ENCODE measurements at places on chromosomes 6 and 20.
A peak's percentile ranks its signal among the peaks of the same experiment; 100 is the strongest.

GRCh38 chr6:22343864-22344263 lies 47.0 kb upstream of the PRL start:
- DNase-seq, result no peak

GRCh38 chr6:22473991-22474682 lies 95.2 kb upstream of the HDGFL1 start:
- no peak for DNase-seq

DNA sequence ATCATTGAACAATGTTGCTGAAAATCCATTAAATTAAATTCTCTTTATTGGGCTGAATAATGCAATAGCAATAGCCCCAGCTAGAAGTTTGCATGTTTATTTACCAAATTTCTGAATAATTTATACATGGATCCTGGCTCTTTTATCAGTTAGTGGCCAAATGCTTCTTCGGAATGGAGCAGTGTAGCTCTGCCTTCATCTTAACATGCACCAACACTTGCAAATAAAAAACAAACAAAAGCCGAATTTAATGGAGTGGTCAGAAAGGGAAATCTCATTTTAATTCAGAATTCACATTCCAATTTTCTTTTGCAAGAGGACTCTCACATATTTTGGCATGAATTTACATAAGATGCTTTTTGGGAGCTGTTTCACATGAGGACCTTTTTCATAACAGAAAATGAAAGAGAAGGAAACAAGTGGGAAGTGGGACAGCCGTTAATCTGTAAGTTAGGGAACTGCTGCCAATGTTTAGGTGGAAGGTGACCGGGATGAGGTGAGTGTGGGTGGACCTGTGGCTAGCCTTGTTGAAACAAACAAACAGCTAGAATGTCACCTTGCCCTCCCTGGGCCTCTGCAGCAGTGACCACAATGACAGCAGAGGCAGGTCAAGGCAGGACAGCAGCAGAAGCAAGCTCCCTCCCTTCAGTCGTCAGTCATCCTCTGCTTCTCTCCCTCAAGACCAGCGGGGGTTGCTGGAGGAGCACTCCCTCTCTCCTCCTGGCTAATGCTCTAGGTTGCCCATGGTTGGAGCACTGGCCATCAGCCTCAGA lies 73.2 kb downstream of the INSM1 start:
- no peak for DNase-seq

- DNase-seq, result no peak
Measured at GRCh38 chr6:139380611-139381010, 6.2 kb upstream of the CITED2 start.

DNA sequence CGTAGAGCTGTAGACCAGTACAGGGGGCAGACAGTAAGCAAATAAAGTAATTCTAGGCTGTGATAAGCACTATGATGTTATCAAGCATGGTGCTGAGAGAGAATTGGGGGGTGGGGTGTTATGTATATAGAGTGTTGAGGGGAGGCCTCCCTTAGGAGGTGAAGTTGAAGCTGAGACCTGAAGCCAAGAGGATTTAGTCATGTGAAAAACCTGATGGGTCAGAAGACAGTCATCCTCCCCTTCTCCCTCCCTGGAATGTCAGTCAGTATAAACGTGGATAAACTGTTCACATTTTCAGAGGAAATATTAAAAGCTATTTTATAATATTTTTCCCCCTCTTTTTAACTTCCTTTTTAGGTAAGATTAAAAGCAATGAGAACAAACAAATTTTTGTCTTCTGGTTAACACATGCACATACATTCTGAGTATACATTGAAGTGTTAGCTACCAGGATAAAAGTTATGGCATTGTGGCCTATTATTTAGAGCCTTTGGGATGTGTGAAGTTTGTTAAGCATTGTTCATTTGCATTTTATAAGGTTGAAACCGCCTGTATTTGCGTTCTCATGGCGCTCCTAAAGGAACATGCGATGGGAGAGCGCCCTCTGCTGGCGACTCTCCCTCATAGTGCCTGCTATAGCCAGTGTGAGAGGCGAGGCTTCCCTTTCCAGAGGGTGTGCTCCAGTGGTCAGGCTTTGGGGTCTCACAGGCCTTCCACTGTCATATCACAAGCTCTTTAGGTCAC lies 35.4 kb upstream of the MAPK13 start:
- DNase-seq, result peak; percentile 72

GRCh38 chr6:26493258-26493657 lies 6.8 kb upstream of the BTN1A1 start:
- DNase-seq, result no peak

- DNase-seq, result no peak
Measured at GRCh38 chr6:46583081-46583480, 69.5 kb downstream of the CYP39A1 start.

- no peak for DNase-seq
Measured at GRCh38 chr6:155066921-155067680, 72.0 kb downstream of the TIAM2 start.

- no peak for DNase-seq
Measured at GRCh38 chr6:37059344-37060194, 54.1 kb downstream of the FGD2 start.

DNA sequence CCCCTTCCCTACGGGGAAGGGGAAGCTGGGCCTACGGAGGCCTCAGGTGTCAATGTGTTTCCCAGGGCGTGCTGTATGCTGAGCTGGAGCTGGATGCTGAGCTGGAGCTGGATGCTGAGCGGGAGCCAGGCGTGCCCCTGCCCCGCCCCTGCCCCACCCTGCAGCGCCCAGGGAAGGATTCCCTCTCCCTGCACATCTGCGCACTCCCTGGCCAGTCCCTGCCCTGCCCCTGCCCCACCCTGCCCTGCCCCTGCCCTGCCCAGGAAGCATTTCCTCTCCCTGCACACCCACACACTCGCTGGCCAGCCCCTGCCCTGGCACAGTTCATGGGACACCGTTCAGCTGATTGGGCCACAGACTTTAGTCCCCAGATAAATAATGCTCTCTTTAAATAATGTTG lies 196.8 kb downstream of the SMOC2 start:
- no peak for DNase-seq

- DNase-seq, result peak; percentile 27
Measured at GRCh38 chr6:148166339-148166968, 176.2 kb upstream of the SASH1 start.

DNA sequence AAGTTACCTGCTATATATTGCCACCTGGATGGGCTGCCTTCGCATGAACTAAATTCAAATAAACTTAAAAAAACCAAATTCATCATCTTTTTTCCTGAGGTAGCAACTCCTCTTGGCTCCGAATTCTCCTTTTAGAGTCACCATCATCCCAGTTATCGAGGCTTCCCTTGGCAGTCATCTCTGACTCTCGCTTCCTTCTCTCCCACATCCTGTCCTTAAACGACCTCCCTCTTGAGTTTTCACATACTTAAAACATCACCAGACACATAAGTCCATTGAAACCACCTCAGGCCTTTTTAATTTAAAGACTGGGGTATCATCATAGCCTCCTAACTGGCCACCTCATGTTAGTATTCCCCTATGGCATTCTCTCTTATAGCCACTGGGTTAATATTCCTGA lies 296.1 kb upstream of the FLRT3 start:
- no peak for DNase-seq

DNA sequence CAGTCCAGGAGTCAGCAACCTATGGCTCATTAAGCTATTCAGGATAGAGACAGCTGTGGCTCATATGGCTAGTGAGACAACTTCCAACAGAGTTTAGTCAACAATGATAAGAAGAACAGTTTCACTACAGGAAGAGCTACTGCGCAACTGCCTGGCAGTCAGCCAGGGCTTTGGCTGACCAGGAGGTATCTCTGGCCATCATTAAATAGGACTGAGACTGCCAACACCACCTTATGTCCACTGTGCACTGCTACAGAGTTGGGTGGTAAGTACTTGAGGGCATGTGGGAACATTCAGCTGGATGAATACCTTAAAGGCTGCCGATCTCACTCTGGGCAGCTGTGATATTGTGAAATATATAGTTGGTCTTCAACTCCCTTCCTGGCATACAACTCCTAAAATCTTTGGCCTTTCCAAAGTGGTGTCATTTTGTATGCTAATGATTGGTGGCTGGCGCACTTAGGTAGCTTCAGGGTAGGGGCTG lies 52.2 kb upstream of the FAM83C start:
- no peak for DNase-seq

- no peak for DNase-seq
Measured at GRCh38 chr6:6918216-6918983, 189.4 kb upstream of the RREB1 start.

DNA sequence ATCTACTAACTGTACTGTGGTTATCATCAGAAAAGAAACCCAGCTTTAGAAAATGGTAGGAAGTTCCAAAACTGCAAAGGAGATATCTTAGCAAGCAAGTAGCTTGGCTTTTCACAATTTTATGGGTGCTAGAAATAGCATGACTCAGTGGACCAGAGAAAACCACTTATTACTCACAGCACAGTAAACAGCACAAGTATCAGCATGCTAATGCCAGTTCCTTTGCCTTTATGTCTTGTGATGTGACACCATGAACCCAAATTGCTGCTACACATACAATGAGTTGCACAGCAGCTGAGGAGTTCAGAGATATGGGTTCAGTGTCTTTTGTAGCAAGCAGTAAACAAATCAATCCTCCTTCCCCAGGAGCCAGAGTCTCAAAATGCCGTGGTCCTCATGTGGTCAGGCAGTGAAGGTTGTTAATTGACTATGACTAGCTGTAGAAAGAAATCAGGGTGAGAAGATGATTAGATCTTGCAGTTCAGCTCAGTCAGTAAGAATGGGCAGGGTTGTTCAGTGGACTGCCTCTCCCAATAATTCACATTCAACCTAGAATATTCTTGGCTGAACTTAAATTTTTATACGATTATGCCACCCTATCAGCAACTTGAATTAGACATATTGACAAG lies 73.3 kb downstream of the OPRM1 start:
- no peak for DNase-seq

- no peak for DNase-seq
Measured at GRCh38 chr20:20548527-20549266, 163.7 kb downstream of the RALGAPA2 start.

GRCh38 chr20:14568701-14569100 lies 231.3 kb upstream of the FLRT3 start:
- DNase-seq, result no peak

DNA sequence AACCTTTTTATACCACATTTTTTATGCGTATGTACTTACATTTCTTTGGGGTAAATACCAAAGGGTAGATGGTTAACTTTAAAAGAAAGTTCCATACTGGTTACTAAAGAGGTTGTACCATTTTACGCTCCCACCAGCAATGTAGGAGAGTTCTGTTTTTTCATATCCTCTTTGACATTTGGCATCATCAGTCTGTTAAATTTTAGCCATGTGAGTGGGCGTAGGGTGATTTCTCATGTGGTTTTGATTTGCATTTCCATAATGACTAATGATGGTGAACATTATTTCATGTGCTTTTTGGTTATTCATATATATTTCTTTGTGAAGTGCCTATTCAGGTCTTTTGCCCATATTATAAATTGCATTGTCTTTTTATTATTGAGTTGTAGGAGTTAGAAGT lies 194.2 kb downstream of the PRL start:
- DNase-seq, result no peak

DNA sequence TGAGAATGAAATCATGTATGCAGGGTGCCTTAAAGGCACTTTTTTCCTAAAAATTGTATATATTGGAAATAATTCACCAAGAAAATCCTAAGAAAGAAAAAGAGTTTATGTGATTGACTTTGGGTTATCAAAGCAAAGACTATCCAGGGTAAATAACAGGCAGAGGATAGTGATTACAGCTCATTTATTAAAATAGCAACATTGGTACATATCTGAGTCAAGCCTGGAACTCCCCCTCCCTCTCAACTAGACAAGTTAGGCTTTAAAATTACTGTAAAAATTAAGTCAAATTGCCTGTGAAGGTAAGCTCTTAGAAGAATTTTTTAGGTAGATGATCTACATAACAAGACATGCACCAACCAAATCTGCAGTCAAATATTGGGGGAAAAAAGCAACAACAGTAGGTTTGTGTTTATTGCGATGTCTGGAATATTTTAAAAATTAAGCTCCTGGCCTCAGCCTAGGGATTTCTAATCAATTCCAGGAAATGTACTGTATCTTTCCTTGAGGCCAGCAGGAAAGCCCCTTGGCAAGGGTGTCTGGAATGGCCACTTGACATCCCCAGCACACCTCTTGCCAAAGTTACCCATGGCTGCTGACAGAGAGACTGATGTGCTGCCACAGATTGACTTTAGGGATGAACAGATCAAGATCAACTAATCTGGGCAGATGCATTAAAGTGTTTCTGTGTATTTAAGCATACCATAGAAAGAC lies 31.2 kb upstream of the HBS1L start:
- DNase-seq, result no peak

DNA sequence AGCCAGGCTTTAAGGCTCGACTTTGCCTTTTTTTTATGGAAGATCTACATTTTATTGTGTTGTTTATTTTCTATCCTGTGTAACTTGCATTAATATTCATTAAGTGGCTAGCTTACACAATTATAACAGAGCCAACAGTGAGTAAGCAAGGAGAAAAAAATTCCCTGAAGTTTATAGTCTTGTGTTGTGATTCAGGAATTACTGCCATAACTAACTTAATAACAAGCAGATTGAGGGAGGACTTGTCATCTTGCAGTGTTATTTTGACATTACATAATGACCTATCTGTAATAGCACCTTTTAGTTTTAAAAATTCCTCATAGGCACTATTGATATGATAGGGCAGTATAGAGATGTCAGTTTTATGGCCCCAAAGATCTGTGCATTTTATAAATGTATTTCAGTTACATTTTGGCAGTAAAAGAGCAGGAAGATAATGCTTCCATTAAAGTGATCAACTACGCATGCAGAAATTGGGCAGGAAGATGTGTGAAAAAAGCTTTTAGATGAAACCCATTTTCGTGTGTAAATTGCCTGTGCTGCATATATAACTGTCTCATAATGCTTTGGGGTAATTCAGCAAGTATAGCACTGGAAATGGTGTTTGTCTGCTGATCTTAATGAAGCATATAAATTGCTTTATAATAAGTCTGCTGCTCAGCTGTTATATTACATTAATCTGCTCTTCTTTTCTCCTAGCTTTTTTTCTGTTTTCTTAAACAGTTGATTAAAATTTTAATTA lies 123.0 kb downstream of the SMAP1 start:
- no peak for DNase-seq

DNA sequence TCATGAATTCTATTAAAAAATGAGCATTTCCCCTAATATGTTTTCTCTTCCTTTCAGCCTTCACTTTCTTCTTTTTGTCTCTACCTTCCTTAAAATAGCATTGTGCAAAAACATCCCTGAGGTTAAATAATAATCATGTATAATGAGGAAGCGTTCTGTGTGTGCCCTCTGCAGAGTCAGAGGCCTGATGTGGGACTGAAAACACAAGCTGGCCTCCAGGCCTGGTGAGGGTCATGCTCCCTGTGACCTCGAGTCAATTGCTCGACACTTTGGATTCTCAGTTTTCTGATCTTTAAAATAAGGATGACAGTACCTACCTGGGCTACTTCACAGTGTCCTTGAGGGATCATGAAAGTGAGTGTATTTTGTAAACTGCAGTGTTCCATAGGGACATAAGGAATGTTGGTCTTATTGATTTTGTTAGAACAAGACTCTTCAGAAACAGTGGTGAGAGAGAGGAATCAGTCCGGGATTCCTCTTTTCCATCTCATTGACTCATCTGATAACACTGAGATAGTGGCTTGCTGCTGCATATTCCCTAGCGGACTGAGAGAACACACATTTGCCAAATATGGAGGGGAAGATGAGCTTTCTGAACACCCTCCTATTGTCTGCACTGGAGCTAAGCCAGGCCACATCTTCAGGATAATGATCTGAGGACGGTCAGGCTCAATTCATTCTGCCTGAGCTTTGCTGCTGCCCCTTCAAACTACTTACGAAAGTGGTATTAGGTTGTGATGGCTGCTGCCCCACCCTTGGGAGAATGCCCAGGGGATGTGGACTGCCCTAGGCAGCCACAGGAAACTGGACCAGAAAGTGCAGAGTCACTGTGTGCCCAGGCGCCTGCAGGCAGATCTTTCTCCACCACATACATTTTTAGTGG lies 39.6 kb upstream of the PDE7B start:
- DNase-seq, result no peak

- DNase-seq, result no peak
Measured at GRCh38 chr6:36818756-36819155, 20.5 kb downstream of the CPNE5 start.

Measured in central memory CD4-positive, alpha-beta T cell (primary cell).